ENCODE measurements at places on chromosomes 7 and 10. TPM values are rescaled to one million over a fixed set of nuclear protein-coding genes. Genes with fewer than 3 reads are reported as not detected.

The CALML5 gene
- polyA plus RNA-seq = not detected

The MYL10 gene
- polyA plus RNA-seq = not detected

DNA sequence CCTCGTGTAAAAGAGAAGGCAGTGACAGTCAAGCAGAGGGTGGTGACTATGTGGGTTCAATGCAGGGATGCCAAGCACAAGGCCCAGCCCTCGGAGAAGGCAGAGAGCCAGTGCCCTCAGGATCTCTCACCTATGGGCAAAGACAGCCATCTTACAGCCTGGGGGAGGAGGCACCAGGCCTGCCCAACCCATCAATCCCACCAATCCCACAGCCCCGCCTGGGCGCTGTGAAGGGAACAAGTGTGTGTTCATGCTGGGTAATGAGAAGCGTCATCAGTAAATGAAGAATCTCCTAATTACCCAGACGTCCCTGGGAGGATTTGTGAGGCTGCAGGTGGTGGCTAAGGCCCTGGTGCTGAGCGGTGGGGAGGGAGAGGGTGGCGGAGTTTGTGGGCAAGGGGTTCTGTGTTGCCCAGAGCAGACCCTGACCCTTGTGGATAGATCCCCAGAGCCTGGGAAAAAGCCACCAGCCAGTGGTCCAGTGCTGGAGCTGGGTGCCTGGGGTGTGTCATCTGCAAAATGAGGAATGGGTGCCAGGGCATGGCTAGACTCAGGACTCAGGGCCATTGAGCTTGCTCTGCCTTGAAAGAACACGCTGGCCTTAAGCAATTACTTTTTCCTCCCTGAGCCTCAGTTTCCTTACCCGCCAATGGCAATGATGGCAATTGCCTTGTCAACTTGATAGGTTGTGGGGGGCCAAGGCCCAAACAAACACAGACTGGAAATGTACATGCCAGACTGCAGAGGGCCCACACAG, 128.1 kb upstream of the UNC5B start:
- DNase-seq = peak; percentile 30

DNA sequence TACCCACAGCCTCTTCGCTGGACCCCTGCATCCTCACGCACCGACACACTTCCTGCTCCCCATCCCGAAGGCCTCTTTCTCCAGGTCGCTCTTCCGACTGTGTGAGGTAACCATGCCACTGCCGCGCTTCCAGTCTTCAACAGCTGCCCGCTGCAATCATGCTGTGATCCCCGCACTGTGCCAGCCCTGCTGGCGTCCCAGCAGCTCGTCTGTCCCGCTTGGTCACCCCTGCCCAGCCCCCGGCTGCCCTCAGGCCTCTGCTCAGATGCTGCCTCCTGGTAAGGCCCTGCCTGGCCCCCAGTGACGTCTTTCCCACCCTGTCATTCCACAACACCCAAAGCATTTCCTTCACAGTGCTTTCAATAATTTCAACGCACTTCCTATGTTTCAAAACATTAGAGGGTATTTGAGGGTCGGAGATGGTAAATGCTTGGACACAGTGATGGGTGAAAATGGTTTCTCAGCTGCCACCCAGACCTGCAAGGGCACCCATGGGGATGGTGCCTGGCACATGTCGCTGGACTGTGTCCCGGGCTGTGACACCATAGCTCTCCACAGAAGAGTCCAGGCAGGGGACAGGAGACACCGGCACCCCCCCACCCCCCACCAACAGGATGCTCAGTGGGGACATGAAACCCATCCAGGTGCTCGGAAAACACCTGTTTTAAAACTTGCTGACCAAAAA, 125.2 kb downstream of the MAD1L1 start:
- peak; percentile 48 for DNase-seq

GRCh38 chr7:51256916-51257315, 59.7 kb downstream of the COBL start:
- no peak for DNase-seq

DNA sequence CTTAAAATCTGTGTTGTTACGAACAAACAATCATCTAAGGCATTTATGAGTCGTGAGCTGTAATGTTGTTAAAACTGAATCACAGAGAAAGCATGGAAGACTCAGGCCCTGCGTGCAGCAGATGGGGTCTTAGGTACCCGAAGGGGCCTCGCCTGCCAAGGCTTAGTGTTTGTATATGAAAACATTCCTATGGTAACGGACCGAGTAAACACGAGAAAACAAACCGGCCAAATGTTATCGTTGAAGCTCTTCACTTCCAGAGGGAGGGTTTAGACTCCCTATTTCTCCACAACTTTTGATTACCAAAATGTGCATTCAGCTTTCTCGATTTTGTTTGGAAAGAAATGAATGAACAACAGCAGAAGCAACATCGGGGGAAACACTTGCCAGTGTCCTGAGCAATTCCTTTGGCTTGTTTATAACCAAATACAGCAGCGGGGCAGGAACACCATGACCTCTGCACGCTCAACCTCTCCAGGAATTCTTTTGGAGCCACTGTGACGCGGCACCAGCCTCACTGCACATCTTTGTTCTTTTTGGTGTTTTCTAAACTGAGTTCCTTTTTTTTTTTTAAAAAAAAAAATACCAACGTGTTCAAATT, 121.6 kb upstream of the KLF6 start:
- no peak for DNase-seq

- DNase-seq = no peak
Measured at GRCh38 chr10:123017421-123018165, 8.8 kb downstream of the ACADSB start.

GRCh38 chr10:110151971-110152370, 55.4 kb upstream of the MXI1 start:
- no peak for DNase-seq

Data from pancreas (tissue), 10 donors.